GM20000 (cell line): ENCODE measurements at places on chromosomes 12 and 14.
A peak's percentile ranks its signal among the peaks of the same experiment; 100 is the strongest.

DNA sequence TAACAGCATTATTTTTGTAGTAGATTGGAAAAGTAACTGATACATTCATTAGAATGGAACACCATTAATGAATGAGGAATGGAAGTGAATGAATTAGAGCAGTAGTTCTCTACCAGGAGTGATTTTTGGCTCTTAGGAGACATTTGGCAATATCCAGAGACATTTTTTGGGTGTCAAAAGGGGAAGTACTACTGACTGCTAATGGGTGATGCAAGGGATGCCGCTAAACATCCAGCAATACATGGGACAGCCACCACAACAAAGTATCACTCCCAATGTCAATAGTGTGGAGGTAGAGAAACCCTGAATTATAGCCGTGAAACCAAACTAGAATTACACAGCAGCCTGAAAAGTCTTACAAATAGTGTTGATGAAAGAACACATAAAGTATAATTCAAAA lies 1.5 kb downstream of the CHURC1 start:
- DNase-seq: no peak

- DNase-seq: no peak
Measured at GRCh38 chr14:47833011-47833410, 157.6 kb upstream of the MDGA2 start.

DNA sequence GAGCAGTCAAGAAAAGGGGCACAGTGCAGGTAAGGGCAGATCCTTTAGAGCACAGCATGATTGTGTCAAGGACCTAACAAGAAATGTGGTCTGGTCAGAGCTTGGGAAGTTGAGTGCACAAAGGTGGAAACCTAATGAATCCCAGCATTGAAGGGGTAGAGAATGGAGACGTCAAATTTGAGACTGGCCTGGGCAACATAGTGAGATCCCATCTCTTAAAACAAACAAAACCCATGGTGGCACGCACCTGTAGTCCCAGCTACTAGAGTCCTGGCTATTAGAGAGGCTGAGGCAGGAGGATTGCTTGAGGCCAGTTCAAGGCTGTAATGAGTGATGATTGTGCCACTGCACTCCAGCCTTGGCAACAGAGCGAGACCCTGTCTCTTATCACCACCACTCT lies 37.0 kb upstream of the CCDC88C start:
- no peak for DNase-seq

DNA sequence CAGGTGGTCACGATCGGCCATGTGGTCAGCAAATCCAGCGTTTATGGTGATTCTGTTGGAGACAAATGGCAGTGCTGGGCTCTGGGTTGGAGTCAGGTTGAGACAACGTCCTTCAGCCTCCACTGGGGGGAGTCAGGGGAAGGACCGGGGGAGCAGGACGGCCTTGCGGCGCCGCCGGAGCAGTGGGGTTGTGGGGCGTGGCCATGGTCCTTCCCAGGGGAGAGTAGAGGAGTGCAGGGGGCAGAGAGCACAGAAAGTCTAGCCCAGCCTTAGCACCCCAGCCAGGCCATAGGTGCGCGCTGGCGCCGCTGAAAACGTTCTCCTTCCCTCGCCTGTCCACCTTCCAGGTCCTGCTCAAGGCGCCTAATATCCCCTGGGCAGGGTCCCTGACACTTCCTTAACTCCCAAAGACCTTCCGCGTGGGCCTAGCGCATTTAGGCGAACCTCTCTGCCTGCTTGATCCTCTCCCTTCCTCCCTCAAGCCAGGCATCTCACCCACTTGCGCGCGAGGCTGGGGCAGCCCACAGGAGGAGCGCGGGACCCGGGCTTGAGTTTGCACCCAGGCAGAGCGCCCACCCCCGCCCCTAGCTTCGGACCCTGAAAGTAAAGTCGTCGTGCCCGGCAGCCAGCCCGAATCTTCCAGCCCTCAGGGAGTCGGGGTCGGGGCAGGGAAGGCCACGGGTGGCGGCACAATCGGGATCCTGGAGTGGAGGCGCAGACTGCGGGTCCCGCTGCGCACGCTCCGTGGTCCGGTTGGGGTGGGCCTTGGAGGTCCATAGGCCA lies 3.1 kb upstream of the KIF26A start:
- no peak for DNase-seq

DNA sequence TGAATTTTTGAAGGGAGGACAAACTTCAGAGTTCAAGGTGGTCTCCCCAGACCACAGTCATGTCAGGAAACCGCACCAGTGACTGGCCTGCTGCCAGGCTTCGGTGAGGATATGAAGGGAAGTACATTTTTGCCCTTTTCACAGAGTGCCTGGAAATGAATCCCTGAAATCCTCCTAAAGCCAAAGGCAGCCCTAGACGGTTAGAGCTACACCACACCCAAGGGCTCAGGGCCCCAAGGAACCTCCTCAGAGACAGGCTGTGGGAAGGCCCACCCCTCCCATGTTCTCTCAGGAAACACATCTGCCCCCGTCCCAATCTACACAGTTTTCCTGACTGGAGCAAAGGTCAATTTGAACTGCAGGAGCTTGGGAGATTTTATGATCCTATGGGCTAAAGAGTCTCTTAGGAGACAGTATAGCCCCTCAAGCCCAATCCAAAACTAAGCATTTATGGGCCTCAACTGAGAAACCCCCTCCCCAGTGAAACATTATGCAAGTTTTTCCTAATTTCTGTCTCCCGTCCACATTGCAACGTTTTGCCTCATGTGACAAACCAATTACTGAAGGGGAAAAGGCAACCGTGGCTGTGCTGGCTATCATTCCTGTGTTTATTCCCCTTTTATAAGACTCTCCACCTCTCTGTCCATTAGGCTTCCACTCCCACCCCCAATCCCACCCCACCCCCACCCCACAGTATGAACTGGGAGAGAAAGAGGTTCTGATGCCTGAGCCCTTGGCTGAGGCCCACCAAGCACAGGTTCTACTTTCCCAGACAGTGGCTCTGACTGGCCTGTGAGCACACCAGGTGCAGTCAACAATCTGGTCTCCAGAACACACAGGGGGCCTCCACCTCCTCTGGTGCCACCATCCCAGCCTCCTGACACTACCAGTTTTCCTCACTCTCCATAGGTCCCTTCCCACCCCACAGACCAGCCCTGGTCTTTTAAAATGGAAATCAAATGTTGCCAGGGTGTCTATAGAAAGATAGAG lies 9.6 kb upstream of the RNASE1 start:
- DNase-seq: no peak

DNA sequence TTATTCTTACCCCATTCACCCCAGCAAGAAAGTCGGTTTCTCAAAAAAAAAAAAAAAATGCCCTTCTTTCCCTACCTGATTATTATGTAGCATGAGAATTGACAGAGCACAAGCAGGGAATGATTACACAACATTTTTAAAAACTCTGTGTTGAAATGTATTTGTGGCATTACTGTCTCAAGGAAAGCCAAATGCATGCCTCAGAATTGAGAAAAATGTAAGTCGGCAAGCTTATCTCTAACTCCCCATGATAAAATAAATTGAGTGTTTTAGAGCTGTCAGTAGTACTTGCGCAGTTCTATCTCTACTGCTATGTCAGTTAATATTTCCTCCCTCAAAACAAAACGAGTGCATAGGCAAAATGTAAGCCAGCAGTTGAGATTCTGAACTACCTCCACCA lies 25.7 kb downstream of the ANO4 start:
- DNase-seq: no peak

DNA sequence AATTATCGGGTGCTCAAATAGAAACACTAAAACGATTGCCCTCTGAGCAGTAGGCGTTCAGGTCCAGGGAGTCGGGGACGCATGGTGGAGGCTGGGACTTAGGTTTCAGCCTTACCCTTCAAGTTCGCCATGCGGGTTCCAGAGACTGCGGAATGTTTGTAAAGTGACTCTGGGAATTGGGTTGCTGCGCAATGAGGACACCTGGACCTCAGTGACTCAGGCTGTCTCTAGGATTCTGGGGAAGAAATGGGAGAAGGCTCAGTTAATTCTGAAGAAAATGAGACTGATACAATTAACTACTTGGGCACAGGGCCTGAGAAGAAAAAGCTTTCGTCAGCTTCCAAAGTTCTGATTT lies 1.1 kb downstream of the LGALS3 start:
- DNase-seq: no peak

DNA sequence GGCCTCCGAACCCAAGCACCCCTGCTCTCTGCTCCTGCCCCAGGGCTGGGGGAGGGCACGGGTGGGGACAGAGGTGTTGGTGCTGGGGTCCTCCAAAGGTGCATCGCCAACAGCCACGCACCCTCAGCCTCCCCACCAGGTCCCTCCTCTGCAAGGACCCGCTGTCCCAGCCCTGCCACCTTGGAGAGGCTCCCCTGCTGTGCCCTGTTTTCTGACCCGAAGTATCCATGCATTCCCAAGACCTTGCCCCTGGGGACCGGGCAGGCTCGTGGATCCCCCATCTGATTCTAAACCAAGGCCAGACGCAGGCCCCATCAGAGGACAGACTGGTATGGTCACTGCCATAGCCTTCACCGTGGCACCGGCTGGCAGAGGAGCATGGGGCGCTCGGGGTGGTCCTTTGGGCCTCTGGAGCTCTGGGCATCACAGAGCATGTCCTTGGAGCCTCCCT lies 22.7 kb upstream of the BEGAIN start:
- DNase-seq: no peak

DNA sequence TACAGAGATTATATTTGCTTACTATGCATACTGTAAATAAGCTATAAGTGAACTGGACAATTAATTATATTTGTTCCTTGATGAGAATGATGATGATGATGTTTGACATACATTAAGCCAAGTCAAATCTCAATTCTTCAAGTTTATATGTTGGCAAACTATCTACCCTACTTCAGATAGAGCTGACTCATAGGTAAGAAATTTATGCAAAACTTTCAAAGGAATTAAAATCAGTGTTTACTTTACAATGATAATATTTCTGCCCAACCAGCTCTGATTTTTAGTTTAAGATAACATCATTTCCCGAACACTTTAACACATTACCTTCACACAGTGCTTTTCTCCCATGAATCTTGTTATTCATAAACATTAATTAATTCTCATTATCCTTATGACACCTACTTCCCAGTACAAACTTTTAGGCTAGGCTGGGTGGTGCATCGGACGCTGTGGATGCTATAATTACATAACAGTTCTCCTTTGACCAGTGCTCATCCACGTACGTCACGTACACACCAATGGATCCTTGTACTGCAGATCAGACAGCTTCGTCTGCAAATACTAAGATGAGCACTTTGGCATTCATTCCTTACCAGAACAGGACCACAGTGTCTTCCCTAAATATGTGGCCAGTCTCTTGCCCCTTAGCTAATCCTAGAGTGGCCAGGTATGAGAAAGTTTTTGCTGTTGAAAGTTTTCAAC lies 18.3 kb downstream of the BMP4 start:
- DNase-seq: no peak

DNA sequence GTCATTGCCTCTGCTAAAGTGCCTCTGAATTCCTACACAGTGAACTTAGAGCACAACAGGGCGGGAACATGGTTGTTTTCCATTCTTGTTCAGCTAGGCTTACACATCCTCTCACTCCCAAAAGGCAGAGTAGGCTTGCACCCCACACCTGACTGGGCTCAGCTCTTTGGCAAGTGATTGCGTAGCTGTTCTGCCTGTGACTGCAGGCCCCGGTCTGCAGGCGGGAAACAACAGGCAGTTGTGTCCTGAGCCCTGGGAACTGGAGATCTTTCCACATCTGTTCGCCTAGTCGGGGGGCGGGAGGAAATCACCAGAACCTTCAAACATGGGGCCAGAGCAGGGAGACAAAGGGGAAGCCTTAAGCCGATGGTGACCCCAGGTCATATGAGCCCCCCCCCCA lies 274.7 kb downstream of the ZFP36L1 start:
- no peak for DNase-seq

- DNase-seq: no peak
Measured at GRCh38 chr14:72925171-72925759, 999 bp upstream of the DCAF4 start.

- DNase-seq: no peak
Measured at GRCh38 chr12:42342028-42342427, 16.1 kb downstream of the PPHLN1 start.

DNA sequence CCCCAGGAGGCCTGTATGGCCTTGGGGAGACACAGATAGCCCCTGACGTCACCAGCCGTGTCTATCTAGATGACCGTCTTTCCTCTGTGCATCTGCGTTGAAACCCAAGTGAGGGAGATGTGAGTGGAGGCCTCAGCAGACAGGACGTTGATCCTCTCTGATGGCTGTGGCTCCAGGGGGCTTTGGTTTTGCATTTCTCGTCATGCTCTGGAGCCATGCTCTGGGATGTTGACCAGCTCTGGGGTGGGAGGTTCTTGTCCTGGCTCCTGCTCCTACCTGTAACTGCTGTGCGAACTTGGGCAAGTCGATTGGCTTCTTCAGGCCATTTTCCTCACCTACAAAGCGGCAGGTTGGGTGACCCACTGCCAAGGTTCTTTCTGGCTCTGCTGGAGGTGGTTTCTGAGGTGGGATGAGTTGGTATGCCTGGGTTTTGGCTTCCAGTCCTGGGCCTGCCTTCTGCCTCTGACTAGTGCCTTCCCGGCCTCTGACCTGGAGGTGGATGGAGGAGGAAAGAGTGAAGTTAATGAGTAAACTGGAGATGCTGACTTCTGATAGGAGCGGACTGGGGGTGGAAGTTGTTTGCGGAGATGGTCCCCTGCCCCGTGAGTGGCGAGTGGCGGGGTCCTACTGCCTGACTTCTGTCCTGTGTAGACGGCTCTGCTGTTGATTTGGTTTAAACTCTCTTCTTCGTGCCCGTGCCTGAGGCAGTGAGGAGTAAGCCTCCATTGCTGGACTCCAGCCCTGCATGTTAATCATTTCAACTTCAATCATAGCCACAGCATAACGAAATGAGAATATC lies 8.4 kb downstream of the TSPAN9 start:
- DNase-seq: no peak

DNA sequence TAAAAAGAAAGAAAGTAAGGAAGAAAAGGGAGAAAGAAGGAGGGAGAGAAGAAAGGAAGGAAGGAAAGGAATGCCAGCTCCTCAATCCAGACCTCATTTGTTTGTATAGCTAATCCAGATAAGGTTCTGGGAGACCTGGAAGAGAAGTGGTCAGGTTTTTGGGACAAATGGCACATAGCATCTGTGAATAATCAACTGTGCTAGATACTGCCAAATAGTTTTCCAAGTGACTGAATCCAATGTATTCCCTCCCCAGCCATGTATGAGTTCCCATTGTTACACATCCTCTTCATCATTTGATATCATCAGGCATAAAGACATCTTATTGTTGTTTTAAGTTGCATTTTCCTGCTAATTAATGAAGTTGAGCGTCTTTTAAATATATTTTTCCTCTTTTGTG lies 18.6 kb upstream of the PTGR2 start:
- DNase-seq: no peak

- peak; percentile 50 for DNase-seq
Measured at GRCh38 chr14:99272899-99273765, 1.1 kb upstream of the BCL11B start.

DNA sequence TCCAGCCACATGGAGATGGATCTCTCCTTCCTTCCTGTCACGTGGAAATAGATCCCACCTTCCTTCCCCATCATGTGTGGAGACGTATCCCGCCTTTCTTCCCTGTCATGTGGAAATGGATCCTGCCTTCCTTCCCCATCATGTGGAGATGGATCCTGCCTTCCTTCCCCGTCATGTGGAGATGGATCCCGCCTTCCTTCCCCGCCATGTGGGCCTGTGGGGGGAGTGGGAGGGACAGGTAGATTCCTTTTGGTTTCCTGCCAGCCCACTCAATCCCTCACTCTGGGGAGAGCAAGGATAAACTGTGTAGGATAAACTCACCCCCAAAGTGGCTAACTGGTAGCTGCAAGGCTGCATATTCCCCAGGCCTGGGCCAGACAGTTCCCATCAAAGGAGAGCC lies 31.7 kb upstream of the TDRD9 start:
- peak; percentile 30 for DNase-seq
